ENCODE measurements at places on chromosomes 3 and 15.
A peak's percentile ranks its signal among the peaks of the same experiment; 100 is the strongest.

- DNase-seq = no peak
These were observed 405.7 kb upstream of the MCTP2 start for GRCh38 chr15:93825682-93826081.

GRCh38 chr3:147757866-147758265, 348.7 kb downstream of the ZIC1 start:
- no peak for DNase-seq

- DNase-seq = no peak
These were observed 496.7 kb downstream of the NAALADL2 start for GRCh38 chr3:175355801-175356335.

DNA sequence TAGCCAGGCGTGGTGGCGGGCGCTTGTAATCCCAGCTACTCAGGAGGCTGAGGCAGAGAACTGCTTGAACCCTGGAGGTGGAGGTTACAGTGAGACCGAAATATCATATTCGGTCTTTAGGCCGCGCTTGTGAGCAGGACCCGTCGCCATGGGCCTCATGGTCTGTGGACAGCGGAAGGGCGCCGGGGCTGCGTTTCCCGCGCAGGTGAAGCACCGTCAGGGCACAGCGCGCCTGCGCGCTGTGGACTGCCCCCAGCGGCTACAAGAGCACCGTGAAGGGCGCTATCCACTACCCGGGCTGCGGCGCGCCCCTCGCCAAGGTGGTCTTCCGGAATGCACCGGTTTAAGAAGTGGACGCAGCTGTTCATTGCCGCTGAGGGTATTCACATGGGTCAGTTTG, 482.0 kb upstream of the NAALADL2 start:
- DNase-seq = no peak

GRCh38 chr15:26572602-26573350, 200.1 kb downstream of the GABRB3 start:
- DNase-seq = no peak

GRCh38 chr15:85059734-85060133, 78.1 kb downstream of the PDE8A start:
- no peak for DNase-seq

- DNase-seq = no peak
These were observed 82.8 kb downstream of the CHL1 start for GRCh38 chr3:279325-279724.

- DNase-seq = peak; percentile 32
These were observed 64.3 kb downstream of the DUT start for GRCh38 chr15:48395521-48396011.

GRCh38 chr3:176167272-176167671, 1030.0 kb downstream of the TBL1XR1 start:
- no peak for DNase-seq

DNA sequence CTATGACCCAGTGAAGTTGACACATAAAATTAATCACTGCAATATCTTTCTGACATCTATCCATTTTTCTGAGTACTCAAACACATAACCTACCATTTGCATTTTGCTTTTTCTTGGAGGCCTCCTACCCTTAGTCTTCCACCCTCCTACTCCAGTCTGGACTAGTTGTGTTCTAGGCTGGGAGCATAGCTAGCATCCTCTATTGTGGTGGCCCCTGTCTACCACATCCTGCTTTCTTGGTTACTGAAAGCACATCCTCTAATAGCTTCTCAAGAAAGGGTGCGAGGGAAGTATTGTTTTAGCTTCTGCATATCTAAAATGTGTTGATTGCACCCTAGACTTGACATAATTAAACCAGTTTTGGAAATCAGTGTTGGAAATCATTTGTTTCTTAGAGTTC, 176.5 kb downstream of the THSD4 start:
- no peak for DNase-seq

GRCh38 chr3:197219619-197220018, 78.8 kb downstream of the DLG1 start:
- no peak for DNase-seq

DNA sequence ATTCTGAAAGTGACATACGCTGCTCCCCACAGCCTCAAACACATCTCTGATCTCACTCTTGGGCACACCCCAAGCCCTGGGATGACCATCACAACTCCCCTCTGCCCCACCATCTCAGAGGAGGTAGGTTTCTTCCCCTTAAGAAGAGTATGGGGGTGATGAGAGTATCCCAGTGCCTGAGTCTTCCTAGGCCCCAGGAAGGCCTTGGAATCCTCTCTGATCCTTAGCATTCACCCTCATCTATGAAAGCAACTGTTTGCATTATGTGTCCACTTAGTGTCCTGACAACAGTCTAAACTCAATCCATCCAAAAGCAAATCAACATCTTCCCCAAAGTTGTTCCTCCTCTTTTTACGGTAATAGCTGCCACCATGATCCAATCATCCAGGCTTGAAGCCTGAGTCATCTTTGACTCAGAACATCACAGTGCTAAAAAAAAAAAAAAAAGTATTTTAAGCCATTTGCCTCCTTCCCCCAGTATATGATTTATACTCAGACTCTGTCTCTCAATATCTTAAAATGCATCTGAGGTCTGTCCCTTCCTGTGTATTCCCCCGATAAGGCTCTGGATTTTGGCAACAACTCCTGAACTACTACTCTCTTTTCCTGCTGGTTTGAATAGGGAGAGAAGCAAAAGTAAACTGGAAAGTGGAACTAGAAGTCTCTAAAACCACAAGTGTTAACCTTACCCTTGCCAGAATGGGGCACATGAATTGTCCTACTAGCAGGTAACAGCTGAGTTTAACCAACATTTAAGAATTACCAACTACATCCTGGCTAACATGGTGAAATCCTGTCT, 22.5 kb downstream of the POPDC2 start:
- no peak for DNase-seq

DNA sequence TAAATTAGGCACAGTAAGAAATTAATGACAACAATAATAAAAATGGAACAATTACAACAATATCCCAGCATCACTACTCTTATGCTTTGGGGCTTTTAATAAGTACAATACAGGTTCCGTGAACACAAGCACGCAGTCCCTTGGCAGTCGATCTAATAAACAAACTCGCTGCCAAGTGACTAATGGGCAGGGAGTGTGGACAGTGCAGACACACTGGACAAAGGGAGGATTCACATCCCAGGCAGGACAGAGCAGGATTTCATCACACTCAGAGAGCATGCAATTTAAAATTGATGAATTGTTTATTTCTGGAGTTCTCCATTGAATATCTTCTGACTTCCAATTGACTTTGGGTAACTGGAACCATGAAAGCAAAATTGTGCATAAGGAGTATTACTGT, 524.1 kb upstream of the CFAP20DC start:
- DNase-seq = peak; percentile 21

DNA sequence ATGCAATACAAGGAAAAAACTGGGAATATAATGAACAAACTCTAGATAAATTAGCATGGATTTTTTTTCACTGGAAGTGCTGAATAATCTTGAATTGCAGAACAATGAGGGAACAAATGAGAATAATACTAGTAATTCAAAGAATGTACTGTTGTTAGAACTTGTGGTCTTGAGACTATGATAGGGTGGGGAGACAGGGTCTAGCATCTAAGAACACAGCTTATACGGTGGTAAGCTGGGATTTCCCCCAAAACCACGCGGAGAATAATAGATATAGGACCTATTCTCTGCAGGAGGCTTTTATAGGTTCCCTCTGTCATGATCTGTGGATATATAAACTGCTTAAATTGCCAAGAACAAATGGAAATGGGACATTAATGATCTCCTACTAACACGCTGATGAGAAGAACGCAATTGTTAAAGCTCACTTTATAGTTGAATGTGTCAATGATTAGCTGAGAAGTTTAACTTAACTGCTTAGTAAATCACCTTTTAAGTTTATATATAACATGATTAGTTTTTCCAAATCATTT, 692.3 kb downstream of the ZPLD1 start:
- no peak for DNase-seq

DNA sequence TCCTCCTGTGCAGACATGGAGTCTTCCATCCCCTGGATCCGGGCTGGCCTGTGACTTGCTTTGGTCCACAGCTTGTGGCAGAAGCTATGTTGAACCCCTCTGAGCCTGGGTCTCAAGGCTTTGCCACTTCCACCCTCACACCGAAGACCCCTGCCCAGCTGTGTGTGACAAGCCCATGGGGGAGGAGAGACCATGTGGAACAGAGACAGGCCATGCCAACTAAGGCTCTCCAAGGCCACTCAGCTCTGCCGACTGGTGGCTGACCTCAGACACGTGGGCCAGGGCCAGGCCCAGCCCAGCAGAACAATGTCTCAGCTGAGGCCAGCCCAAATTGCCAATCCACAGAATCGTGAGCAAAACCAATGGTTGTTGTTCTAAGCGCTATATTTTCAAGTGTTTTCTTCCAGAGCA, 16.4 kb upstream of the CFAP100 start:
- no peak for DNase-seq

DNA sequence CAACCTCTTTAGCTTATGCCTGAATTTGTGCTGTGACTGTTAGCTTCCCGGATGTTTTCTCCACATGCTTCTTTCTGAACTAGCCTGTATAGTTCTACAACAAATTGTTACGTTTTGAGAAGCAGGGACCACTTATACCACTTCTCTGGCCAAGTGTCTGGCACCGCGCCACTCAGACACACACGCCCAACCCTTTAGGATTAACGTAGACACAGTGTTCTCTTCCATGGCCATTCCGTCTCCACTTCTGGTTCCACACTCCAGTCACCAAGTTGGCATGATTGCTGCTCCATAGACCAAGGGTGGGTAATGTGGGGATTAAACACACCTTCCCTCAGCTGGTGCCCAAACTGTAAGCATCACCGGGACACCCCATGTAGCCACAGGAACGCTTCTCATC, 755 bp upstream of the TMEM108 start:
- no peak for DNase-seq

Data from body of pancreas (tissue), 4 donors.